ENCODE measurements at places on chromosomes 2 and 18.

- DNase-seq, result no peak
These were observed 199.4 kb downstream of the NEDD4L start for GRCh38 chr18:58243401-58243800.

GRCh38 chr18:26677957-26678356 is 129.6 kb upstream of the KCTD1 start:
- no peak for DNase-seq

- no peak for DNase-seq
These were observed 15.0 kb downstream of the GLI2 start for GRCh38 chr2:120750488-120751210.

- no peak for DNase-seq
These were observed 31.0 kb upstream of the EPB41L3 start for GRCh38 chr18:5574843-5575242.

- no peak for DNase-seq
These were observed 117.0 kb downstream of the FTCDNL1 start for GRCh38 chr2:199734011-199734410.

DNA sequence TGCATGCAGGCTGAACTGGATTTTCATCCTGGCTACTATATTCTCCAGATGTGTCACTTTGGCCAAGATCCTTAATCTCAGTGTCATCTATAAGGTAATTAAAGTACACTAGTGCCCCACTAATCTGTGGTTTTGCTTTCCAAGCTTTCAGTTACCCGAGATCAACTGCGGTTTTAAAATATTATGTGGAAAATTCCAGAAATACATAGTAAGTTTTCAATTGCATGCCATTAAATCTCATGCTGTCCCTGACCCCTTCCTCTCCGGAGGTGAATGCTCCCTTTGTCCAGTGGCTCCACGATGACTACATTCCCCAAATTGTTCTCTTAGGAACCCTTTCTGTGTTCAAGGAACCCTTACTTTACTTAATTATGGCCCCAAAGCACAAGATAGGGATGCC is 5.3 kb upstream of the TYMS start:
- no peak for DNase-seq

GRCh38 chr2:112646102-112646719 is 472 bp downstream of the SLC20A1 start:
- DNase-seq, result no peak

DNA sequence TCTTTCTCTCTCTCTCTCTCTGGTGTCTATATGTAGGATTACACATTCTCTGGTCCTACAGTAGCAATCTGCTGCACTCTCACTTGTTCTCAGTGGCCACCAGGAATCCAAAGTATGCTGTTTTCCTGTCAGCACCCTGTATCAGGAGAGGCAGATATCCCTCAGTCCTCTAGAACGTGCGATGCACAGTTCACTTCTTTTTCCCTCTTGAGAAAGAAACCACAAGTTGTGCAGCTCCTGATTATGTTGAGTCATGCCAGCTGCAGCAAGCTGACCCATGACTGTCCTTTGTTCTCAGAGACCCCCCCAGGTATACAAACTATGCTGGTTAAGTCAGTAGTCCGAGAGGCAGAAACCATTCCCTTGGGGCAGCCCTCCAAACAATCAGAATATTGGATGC is 54.6 kb downstream of the LANCL1 start:
- DNase-seq, result no peak

DNA sequence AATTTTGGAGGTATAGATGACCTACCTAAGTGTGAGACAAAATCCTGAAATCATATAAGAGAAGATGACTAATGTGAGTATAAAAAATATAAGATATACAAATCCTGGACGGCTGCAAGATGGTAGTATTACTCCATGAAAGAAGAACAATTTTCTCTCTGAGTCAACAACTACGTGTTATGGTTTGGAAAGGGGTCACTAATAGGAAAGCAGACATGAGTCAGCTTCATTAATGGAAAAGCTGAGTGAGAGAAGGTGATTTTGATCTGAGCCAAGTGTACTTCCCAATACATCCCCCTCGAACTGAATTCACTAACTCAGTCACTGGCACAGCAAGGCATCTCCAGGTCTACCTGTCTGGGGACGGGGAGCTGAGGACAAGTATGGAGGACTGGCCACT is 20.1 kb upstream of the SELENOI start:
- no peak for DNase-seq
